ENCODE measurements at places on chromosomes 16 and 17.

- DNase-seq: no peak
Observed at GRCh38 chr17:14604591-14605266, 303.8 kb downstream of the HS3ST3B1 start.

DNA sequence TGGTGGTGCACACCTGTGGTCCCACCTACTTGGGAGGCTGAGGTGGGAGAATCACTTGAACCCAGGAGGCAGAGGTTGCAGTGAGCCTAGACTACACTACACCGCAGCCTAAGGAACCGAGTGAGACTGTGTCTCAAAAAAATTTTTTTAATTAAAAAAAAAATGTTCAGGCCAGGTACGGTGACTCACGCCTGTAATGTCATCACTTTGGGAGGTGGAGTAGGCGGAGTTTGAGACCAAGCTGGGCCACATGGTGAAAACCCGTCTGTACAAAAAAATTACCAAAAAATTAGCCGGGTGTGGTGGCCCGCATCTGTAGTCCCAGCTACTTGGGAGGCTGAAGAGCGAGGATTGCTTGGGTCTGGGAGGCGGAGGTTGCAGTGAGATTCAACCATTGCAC is 3.6 kb upstream of the FAM222B start:
- no peak for DNase-seq

DNA sequence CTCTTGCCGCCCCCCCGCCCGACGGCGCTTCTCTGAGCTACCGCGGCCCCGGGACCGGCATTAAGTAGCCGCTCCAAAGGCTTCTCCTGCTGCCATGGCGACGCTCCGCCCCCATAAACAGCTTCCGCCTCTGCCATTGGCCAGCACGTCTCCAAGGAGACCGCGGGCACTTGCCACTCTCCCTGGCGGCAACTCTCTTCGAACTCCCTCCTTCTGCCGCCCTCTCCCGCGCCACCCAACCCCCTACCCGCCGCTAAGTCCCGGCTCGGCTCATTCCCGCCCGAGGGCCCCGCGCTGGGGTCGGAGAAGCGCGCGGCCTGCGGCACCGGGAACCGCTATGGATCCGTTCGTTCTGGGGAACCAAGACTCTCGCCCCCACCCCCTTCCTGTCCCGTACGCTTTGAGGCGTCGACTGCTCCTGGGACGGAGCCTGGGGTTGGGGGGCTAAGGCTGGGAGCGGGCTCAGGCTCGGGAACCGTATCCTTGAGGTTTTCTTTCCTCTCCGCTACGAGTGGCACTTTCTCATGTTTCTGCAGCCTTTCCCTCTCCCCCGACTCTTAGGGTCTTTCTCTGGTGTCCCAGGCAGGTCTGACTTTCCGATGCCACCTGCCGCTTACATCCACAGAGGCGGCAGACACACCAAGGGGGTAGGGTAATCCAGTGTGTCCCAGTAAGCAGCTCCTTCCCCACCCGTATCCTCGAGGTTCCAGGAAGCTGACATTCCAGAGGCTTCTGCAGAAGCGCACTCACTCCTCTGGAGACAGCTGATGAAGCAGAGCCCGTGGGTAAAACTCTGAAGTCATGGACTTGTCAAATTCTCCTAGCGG is at the start of gene FOXJ1:
TSS of gene FOXJ1 (minus strand) at position 34 of the 827 bp plus-strand sequence. CDS start 850 bp downstream, outside the sequence.
- DNase-seq: peak; percentile 82

- no peak for DNase-seq
Observed at GRCh38 chr17:64024215-64024654, 3.8 kb upstream of the ICAM2 start.

DNA sequence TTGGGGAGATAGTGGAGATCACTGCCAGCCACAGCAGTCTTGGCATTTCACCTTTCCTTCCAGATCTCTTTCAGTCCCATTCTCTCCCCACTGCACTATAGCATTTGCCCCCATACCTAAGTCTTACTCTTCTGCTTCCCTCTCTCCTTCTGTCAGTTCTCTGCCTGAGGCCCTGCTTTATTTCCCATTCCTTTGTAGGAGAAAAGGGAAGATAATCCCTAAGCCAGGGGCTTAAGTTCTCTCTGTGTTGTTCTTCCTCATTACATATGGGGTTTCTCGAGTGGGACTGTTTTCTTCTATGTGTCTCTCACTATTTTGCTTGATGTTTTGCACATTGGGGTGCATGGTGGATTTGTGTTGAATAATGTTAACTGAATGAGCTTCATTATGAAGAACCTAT is 6.4 kb downstream of the KDM6B start:
- no peak for DNase-seq

DNA sequence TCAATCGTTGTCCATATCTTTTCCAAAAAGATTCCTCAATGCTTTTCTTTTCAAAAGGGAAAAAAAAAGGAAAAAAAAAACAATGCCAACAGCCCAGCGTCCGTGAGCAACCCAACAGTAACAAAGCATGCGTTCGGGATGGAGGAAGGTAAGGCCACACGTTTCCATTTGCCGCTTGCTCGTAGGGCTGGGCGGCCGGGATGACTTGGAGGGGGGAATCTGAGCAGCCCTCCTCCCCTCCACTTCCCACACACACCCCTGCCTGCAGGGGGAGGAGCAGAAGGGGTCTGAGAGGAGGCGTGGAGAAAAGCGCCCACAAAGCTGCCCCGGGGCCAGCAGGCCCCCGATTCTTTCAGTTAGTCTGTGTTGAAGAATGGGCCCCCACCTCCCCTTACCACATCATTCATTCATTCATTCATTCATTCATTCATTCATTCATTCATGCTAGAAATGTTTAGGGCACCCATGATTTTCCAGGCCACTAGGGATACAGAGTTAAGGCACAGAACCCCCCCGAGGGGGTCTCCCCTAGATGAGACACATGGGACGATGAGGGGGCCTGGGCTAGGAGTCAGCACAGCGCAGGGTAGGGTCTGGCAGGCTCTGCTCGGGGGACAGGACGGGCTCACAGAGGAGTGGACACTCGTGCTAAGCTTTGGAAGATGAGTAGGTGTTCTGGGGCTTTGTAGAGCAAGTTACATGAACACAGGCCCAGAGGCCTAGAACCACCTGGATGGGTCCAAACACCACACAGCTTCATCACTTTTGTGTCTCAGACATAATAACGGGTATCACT is 10.9 kb upstream of the TBX2 start:
- DNase-seq: no peak

DNA sequence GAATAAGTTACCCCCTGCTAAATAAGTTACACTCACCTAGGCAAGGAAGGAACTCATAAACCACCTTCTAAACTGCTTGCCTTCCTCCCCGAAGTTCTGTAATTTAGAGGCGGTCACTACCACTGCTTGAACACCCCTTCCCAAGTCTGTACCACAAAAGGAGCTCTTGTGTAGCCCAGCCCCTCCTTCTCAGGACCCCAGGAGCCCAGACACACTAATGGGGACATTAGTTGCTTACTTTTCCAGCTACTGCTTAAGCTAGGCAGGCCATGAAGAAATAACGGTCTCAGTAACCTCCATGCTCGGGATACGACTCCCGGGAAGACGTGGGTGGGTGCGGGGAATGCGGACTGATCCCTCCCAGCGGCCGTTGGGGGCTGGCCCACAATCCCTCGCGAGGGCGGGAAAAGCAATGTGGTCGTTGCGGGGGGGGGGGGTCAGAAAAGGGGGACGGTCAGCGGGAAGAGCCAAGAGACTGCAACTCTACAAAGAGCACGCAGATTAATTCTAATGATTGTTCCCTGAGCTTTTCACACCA is at the start of gene TEX14:
TSS of gene TEX14 (minus strand) at position 345 of the 538 bp plus-strand sequence. CDS start 40,044 bp downstream, outside the sequence.
- no peak for DNase-seq

DNA sequence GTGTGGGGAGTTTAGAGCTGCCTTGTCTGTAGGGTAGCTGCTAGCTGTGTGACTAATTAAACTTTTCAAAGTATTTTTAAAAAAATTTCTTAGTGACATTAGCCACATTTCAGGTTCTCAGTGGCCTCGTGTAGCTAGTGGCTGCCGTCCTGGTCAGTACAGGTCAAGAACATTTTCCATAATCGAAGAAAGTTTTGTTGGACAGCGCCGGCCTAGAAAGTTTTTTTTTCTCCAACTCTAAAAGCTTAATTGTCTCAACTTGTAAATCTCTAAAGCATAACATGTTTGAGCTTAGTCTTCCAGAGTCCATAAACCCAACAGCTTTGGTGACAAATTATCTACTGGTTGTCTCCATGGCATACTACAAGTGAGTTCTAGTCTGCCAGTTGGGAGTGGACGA is 4.3 kb downstream of the AKAP1 start:
- no peak for DNase-seq

GRCh38 chr16:69477546-69477945 is 53.1 kb downstream of the CYB5B start:
- DNase-seq: no peak

DNA sequence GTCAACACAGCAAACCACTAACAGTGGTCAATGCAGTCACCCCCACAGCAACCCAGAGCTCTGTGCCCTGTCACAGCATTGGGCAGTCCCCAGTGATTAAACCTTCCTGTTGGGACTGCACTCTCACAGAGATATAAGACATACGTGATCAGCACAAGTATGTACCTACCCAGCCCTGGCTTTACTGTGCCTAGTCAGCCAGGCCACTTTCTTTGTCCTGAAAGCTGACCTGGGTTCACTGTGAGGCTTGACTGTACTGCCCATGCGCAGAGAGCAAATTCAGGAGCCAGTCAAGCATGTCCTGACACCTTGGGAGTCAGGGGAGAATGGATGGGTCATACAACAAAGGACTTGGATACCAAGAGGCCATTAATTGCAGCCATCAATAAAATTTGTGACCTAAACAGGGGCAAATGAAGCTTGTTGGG is 10.9 kb upstream of the TMEM170A start:
- DNase-seq: no peak

GRCh38 chr17:54974759-54975158 is 6.2 kb downstream of the STXBP4 start:
- DNase-seq: no peak

DNA sequence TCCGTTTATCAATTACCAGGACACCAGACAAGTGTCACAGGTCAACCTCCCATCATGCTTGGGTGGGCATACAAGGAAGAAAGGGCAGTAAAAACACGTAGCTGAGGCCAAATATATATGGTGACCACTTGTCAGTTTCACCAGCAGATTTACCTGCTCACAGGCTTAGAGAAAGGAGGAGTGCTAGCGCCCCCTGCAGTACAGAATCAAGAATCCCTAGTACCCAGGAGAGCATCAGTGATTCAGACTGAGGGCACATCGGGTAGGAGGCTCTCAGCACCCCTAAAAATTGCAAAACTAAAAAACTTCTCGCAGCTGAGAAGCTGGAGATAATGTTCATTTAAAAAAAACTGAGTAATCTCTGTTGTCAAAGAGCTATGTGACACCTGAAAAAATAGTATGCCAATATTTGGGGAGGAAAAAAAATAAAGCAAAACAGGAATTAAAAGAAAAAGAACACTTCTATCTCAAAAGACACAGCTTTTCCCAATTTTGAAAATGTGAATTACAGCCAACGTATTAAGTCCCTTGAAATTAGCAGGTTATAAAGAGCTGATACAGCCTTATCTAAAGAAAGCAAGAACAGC is 21.2 kb upstream of the MON1B start:
- DNase-seq: no peak

DNA sequence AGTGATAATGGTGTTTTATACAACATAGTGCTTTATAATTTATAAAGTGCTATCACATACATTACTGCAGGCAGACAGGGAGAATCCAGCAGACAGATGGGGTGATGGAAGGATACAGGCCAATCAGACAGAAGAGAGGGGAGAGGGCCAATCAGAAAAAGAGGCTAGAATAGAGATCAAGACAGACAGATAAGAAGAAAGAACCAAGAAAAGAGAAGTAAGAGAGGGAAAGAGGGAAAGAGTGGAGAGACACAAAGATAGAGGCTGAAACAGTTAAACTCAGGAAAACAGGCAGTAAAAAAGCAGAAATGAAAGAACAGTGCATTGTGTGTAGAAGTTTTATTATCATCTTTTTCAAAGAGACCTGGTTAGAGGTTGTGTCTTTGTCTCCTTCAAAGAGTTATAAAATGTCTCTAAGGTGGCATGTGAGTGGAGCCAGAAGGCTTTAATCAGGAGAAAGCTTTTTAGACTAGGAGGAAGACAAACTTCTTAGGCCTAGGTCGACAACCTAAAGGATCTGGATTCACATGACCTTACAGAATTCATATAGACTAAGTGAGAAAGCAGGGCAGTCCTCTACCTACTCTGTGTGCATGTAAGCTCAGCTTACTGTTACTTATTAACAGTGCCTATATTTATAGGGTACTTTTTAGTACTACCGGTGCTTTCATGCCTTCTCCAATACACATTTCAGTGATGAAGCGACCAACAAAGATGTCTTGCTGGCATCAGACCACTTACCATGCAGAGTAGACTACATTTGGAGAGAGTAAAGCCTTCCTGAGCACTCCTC is 8.3 kb upstream of the CHD3 start:
- DNase-seq: no peak

DNA sequence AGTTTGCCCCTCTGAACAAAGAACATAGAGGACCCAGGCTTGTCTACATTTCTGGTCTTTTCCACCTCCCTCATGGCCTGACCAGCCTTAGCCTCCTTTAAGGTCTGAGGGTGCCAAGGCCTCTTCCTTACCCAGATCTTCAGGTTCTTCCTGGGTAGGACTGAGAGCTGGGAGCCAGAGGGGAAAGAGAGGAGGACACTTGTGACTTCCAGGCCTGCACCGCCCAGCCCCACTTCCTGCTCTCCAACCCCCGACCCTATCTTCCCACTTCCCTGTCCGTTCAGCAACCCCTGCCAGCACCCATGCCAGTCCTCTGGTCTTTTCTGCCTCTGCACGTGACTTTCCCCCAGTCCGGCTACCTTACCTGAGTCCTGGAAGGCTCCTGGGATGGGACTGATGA is 534 bp downstream of the PRSS36 start:
- DNase-seq: no peak

GRCh38 chr17:27631411-27631760 is 398 bp downstream of the LGALS9 start:
- DNase-seq: no peak

DNA sequence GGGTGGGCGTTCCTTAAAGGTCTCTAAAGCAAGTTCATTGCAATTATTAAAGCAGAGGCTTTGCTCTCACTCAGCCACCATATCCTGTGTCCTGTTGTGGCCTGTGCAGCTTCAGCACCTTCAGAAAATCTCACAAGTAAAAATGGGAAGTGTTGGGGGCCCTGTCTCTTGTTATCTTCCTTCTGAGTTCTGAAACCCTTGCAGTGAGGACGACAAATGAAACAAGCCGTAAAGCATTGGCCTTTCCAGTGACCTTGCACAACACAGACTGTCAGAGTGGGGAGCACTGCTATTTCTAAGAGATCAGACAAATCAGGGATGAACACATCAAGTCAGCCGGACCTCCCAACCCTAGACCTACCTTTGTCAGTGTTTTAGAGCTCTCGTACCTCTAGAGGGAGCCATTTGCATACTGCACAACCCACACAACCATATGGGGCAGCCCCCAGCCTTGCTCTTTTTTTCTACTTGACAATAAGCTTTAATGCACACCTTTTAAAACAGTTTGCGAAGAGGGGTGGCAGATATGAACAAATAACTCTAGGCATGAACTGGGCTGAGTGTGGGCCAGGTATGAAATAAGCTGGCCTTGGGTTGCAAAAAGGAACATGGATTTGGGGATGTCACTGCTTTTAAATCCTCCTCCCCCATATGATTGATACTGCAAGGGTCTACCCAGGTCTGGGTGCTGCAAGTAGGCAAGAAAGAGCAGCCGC is 89.8 kb downstream of the KATNIP start:
- DNase-seq: no peak

Data from stimulated activated CD8-positive, alpha-beta memory T cell treated with anti-CD3 and anti-CD28 coated beads, Interleukin-7, amount 100 ng/mL, for 4 hours (primary cell).